ENCODE measurements at places on chromosomes 6 and 20.

- DNase-seq, result no peak
Observed at GRCh38 chr6:149723771-149724417, 6.0 kb upstream of the LATS1 start.

DNA sequence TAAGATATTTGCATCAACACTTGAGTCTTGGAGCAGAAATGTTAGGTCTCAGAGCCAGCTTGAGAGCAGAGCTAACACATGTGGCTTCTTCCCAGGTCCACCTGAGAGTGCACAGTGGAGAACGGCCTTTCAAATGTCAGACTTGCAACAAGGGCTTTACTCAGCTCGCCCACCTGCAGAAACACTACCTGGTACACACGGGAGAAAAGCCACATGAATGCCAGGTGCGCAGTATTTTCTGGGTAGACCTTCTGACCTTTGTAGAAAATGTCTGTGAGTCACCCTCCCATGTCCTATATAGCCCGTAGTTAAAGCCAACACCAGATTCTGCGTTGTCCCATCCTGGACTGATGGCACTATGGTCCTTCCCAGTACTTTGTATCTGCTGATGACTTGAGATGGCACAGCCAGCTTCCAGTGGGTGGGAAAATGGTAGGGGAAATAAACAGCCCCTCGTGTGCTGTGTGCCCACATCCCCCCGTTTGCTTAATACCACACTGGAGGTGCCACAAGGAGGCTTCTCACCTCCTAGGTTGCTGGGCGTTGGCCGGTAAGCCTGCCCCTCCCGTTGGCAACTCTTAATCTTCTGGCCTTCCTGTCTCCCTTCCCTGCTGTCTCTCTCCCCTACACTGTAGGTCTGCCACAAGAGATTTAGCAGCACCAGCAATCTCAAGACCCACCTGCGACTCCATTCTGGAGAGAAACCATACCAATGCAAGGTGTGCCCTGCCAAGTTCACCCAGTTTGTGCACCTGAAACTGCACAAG, 20.3 kb downstream of the PRDM1 start:
- no peak for DNase-seq

DNA sequence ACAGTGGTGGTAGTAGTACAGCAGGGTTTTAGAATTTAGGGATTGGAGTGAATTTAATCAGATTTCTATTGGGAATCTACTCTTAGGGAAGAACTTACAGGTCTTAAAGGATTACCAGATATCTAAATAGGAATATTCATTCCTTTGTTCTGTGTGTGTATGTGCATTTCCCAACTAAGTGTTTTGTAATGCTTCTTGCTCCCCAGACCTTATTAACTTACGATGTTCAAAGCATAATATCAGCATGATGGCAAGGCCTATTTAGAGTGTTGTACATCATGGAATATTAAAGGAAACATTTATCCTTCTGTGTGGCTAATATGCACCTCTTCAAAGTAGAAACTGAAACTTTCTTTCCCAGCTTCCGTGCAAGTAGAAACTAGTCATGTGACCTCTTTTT, 133.9 kb downstream of the EPM2A start:
- DNase-seq, result no peak

GRCh38 chr20:34951652-34952051, 4.0 kb downstream of the GSS start:
- DNase-seq, result no peak

DNA sequence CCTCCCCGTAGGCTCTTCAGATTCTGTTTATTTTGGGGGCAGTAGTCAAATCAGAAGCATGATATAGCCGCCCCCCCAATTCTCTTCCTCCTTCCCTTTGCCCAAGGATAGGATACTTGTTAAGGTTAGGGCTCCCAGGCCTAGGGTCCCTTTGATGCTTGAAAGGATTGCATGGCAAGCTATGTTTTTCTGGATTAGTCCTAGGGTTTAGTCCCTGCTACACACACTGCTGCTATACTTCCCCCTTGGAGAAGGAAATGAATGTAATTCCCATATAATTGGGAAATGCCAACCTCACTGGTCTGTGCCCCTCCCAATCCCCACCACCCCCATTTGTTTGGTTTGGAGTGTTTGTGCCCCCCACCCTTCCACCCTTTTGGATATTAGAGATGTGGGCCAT, 62.8 kb downstream of the ZFAND3 start:
- no peak for DNase-seq

GRCh38 chr20:35636095-35636494, 20.5 kb downstream of the SPAG4 start:
- no peak for DNase-seq

DNA sequence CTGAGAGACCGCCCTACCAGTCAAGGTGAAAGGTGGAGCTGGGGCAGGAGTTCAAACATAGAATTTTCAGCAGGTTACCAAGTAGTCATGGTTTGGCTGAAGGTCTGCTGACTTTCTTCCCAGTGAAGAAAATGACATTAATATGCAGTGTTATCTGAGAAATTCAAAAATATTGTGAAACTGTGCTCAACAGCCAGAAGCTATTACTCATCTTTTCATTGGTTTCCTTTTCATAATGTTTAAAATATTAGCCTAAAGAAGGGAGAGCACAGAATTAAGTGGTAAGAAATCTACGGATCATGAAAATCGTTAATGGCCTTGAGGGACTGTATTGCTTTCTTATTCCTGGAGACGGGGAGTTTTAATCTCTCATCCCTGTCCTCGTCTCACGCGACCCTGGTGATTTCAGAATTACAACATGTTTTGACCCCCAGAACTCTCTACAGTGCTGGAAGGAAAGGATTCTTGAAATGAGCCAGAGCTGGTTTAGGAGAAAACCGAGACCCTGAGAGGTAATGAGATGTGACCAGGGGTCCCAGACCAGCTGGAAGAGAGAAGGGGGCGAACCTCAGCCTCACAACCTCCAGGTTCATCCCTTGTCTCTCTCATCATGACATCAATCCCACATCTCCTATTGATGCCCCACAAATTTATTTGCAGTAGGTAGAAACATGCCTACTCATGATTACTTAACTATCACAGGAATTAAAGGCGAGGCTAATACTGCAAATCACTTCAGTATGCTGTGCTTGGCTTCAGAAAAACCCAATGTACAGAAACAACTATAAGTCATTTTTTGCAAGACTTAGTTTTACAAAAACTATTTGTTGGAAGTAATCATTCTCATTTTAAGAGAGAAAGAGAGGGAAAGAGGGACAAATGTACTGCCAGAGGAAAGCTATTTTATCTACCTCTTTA, 209.5 kb downstream of the FNDC1 start:
- DNase-seq, result no peak

GRCh38 chr6:109447087-109447486, 6.6 kb downstream of the SMPD2 start:
- no peak for DNase-seq

DNA sequence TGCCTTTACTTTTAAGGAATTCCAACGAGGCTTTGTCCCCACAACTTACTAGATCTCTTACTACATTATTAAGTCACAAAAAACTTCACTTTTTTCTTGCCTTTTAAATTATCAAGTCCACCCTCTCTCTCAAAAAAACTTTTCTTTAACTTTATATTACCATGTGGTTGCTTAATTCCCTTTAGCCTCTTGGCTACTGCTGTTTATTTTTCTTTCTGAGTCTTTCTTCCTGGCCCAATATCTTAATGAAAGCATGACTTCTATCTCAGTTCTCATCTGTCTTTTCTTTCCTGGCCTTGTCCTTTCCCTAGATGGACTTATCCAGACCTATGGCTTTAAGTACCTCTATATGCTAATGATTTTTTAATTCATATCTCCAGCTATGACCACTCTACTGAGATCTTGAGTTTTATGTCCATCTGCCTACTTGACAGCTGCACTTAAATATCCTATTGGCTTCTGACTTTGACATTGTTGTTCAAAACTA, 710.5 kb downstream of the RFPL4B start:
- no peak for DNase-seq

GRCh38 chr20:18430172-18430826, 36.5 kb downstream of the DZANK1 start:
- DNase-seq, result no peak

DNA sequence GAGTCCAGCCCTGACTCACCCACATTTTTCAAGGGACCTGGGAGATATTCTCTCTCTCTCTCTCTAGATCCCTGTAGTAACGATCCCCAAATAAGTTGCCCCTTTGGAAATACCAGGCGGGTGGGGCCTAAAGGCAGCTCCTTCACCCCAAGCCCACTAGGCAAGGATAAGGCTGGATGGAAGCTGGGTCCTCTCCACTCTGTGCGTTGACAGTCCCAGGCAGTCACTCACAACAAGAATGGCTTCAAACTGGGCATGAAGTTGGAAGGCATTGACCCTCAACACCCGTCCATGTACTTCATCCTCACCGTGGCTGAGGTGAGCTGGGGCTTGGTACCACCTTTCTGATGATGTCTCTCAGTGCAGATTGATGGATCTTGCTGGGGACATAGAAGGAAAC, 21.6 kb downstream of the L3MBTL1 start:
- no peak for DNase-seq

DNA sequence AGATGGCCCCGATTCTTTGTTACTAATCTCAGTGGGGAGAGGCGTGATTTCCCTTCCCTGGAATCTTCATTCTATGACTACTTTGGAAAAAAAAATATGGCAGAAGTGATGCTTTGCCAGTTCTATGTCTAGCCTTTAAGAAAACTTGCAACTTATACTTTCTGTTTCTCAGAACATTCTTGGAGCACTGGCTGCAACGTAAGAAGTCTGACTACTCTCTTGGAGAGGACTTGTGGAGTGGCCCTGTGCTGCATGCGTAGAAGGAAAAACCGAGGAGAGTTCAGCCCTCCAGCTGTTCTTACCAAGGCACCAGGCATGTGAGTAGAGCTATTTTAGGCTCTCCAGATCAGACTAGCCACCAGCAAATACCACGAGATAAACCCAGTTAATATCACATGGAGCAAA, 77.6 kb upstream of the STXBP5 start:
- DNase-seq, result no peak

DNA sequence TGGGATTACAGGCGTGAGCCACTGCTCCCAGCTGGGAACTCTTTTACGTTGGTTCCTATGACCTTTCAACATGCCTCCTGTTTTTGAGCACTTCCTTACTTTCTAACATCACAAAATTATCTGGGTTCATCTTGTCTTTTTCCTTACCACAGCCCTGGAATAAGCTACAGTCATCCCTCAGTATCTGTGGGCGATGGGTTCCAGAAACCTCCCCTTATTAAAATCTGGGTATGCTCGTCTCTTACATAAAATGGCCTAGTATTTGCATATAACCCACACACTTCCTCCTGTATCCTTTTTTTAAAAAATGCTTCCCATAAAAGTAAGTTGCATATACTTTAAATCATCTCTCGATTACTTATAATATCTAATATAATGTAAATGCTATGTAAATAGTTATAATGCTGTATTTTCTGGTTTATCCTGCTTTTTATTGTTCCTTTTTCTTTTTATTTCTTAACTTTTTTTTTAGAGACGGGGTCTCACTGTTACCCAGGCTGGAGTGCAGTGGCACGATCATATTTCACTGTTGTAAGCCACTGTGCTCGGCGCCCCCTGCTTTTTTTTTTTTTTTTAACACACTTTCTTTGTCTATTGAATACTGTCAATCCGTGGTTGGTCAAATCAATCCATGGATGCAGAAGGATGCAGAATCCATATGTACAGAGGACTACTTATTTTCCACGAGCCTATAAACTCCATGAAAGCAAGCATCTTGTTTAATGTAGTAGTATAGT, 9.2 kb downstream of the RPF2 start:
- DNase-seq, result no peak

DNA sequence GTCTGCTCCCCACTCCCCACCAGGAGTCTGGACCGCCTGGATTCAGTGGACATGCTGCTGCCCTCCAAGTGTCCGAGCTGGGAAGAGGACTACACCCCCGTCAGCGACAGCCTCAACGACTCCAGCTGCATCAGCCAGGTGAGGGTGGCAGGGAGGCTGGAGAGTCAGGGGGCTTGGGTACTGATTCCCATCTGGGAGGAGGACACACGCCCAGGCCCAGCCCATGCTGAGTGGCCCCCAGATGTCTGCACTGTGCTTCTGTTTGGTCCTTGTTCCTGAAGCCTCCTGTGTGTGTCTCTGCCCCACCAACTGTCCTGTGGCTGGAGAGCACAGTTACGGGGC, 101.6 kb upstream of the MYL9 start:
- no peak for DNase-seq

DNA sequence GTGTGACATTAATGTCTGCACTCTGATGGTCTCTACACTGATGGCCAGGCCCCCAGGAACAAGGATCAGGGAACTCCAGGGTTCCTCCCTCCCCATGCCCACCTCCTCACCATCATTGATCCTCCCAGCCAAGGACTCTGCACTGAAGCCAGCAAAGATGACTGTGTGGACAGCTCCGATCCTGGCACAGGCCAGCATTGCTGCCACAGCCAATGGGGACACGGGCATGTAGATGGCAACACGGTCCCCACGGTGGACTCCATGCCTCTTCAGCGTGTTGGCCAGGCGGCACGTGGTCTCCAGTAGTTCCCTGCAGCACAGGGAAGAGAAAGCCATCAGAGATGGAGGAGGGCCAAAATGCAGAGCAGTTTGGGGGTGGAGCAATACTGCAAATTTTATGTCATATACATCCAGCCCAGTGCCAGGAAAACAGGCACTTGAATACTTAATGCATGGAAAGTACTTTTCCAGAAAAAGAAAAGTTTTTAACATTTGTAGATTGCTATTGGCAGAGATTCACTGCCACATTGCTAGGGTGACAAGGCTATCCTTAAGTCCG, 27.2 kb downstream of the ACSS1 start:
- DNase-seq, result no peak

DNA sequence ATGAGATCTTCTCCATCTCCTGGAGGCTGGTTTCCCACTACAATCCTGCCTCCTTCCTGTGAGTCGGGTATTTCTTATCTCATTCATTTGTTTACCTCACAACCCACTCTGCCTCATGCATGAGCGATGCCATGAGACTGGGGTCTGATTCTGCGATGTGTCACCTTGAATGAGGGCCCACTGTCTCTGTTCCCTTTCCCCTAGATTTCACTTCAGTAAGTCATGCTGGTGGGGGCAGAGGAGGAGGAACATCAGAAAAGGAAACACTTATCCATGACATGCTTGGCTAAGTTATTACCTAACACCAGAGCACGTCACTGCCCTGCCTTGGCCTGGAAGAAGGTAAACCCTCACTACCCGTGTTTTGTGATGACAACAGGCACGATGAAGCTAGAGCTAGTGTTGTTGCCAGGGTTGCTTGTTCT, 337.4 kb upstream of the PRDM1 start:
- DNase-seq, result no peak

GRCh38 chr6:149889326-149889725, 8.6 kb downstream of the RAET1E start:
- DNase-seq, result no peak

GRCh38 chr6:39273406-39273821, 40.8 kb downstream of the KCNK17 start:
- DNase-seq, result no peak

All from stimulated activated CD4-positive, alpha-beta T cell treated with anti-CD3 and anti-CD28 coated beads, Interleukin-12 subunit alpha, Interleukin-12 subunit beta, amount 100 ng/mL, for 24 hours (primary cell).